NCI-H2081 (cell line): ENCODE measurements at places on chromosomes 1 and 21.
A peak's percentile ranks its signal among the peaks of the same experiment; 100 is the strongest.

GRCh38 chr1:159076438-159077119 lies at the start of gene AIM2:
AIM2 (minus strand) TSS chr1:159076766; CDS start chr1:159073499, 3,267 bp downstream.
- DNase-seq: no peak

- DNase-seq: peak; percentile 100
These were observed at the start of gene TDRKH for GRCh38 chr1:151790071-151790939. TDRKH (minus strand) TSS chr1:151790500; CDS start chr1:151783022, 7,478 bp downstream.

GRCh38 chr1:14298806-14299205 lies 299.7 kb upstream of the KAZN start:
- DNase-seq: no peak

GRCh38 chr1:225762002-225762441 lies 15.6 kb upstream of the SRP9 start:
- no peak for DNase-seq

DNA sequence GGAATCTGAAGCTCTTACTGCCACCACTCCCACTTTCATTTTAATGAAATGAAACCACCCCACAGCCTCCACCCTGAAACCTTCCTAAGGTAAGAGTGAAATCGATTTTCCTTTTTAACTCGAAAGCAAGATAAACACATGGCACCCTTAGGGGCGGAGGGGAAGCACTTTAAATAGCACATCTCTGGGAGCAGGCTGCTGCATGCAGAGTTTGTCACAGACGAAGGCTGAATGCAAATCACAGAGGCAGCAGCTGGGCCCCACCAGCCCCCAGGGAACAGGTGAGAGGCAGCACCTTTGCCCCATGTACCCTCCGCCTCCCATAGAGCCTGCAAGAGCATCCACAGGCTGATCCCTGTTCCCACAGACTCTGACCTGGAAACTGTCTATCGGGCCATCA lies 60.0 kb upstream of the GRIK3 start:
- no peak for DNase-seq
